NCI-H2171 (cell line): ENCODE measurements at places on chromosomes 7 and 10.

GRCh38 chr7:31076051-31076450 lies 23.9 kb downstream of the ADCYAP1R1 start:
- DNase-seq = no peak

DNA sequence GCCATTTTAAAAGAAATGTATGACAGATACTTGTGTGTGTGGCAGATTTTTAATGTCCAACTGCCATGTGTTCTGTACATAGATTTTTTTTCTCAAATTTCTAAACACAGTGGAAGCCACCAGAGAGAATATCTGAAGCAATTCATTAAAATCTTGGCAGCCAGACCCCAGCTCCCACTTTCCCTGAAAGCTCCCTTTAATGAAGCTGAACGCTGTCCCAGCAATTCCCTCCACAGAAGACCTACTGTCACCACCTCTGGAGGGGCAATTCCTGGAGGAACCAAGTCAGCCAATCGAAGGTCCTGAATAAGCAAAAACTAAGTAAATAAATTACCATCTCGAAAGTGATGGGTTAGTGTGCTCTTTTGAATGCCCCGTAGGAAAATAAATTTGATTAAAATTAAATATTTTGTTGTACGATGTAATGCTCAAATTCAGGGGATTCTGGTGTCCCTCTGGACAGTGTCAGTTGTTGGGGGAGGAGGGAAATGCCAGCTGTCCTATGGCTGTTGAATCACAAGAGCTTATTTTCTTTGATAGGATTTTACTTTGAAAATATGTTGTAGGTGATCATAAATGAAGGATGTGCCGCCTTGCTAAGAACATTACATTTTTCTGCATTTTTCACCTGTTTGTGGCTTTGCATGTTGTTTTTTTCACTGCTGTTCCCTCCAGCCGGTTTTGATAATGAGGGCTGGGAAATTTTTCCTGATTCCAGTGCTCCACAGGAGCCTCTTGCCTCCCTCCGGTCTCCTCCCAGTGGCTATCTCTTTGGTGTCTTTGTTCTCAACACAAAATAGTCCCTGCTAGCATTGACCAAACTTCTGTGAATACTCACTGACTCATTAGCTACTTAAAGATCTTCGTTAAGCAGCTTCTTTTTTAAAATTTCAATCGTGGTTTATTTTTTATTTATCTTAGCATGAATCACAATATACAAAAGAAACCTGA lies 9.2 kb upstream of the GSAP start:
- no peak for DNase-seq

GRCh38 chr10:118017850-118018249 lies 28.9 kb downstream of the RAB11FIP2 start:
- no peak for DNase-seq

DNA sequence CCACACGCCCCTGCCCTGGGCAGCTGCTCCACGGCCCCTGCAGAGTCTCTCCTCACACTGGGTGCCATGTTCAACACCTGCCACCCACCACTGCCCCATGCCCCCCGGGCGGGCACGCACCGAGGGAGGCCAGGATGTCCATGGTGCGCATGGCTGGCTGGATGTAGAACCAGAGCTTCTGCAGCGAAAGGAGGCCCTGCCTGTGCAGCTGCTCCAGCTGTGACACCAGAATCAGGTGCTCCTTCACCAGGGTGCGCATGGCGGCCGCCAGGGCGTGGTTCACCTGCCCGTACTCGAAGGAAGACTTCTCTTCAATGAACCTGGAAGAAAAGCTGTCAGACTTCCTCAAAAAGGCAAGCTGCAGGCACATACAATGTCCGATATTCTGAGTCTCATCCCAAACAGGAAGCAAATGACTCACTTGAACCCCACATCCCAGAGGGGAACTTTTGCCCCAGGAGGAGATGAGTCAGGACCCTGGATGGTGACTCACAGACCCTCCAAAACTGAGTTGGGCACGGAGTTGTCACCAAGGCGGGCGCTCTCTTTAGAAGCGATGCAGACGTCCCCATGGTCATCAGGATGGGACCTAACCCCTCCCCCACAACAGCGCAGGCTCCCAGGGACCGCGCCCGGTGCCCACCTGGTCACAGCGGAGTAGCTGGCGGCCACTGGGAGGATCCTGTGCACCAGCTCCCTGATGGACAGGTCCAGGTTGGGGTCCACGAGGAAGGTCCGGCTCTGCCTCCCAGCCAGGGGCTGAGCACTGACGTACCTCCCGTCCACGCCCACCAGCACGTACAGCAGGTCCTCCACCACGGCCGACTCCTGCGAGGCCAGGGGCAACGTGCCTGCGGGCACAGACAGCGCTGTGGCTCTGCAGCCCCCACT lies 15.5 kb downstream of the TUBGCP2 start:
- no peak for DNase-seq

GRCh38 chr10:51029172-51029641 lies 45.1 kb upstream of the PRKG1 start:
- DNase-seq = no peak

DNA sequence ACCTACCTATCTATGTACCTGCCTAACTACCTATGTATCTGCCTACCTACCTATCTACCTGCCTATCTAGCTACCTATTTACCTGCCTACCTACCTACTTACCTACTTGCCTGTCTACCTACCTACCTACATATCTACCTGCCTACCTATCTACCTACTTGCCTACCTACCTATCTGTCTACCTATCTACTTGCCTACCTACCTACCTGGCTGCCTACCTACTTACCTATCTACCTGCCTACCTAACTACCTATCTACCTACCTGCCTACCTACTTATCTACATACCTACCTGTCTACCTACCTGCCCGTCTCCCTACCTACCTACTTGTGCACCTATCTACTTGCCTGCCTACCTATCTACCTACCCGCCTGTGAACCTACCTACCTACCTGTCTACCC lies 68.7 kb upstream of the NPTX2 start:
- DNase-seq = no peak

DNA sequence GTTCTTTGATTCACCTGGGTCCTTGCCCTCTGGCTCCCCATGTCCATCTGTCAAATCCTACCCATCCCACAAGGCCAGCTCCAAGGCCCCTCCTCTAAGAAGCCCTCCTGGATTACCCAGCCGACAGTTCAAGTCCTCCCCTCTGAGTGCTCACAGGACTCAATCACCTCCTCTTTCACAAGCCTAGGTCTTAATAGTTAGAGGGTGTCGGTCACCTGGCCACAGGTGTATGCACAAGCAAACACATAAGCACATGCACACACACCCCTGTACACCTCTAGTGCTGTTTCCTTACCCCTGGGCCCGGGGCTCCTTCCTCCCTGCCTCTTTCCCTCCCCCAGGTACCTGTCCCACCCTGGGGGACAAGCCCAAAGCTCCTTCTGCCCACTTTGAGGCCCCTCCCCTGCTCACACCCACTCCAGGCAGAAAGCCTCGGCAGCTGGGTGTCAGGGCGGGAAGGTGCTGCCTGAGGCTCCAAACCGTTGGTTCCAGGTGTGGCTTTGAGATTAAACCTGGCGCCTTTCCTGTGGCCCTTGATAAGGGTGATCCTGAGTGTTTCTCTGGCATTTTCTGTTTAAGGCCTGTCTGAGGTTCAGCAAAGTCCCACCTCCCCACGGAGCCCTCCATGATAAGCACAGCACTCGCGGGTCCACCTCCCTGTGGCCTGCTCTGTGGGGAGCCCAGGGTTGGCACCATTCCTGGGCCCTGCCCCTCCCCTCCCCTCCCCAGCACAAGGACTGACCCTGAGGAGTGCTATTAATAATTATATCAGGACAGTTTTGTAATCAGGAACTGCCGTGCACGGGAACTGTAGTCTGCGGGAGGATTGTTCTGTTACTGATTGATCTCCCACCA lies 14.6 kb upstream of the AQP1 start:
- DNase-seq = no peak

DNA sequence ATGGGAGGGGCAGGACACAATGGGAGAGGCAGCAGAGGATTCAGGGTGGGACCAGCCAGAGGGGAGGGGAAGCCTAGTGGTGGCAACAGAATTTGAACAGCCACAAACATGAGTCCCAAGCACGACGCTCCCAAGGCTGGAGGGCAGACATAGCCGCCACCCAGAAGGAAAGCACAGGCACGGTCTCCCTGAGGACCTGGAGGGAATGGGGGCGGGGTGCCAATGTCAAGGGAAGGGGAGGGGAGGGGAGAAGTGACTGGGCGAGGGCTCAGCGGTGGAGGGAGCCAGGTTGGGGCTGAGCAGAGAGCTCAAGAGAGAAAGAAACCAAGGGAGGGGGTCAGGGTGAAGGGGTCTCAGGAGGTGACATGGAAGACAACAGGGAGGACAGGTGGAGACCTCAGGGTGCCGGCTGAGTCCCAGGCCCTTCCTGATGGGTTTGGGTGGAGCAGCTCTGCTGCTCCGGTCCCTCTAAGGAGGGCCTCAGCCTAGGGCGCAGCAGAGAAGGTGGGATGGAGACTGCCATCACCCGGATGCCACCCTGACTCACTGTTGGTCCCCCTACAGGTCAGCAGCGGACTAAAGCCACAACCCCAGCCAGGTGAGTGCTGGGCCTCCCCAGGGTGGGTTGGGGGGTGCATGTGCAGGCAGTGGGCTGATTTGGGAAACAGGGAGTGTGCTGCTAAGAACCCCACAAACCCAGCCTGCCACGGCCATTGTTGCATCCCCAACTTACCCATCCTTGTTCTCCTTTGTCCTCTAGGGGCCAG lies 24.2 kb downstream of the PILRA start:
- no peak for DNase-seq

DNA sequence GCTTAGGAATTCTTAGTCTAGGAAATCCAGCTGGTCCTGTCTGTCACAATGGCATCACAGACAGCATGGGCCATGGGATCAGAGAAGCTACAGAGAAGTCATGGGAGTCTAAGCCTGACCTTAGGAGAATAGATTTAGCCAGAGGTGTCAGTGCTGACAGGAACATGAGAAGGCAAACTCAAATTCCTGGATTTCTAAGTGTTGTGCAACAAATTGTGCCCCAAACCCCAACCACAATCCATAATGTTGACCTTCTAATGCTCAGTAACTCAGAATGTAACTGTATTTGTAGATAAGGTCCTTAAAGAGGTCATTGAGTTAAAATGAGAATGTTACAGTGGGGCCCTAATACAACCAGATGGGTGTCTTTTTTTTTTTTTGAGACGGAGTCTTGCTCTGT lies 95.9 kb upstream of the RHOBTB1 start:
- no peak for DNase-seq
